PC-9 (cell line): ENCODE measurements at places on chromosomes 5 and 9. TPM values are rescaled to one million over a fixed set of nuclear protein-coding genes. Genes with fewer than 3 reads are reported as not detected.

NEUROG1 gene
- total RNA-seq: not detected in 2 replicates

HEMGN gene
- total RNA-seq: not detected in 2 replicates

COQ4 gene
- total RNA-seq: 81.8 and 89.5 TPM in 2 replicates

GRCh38 chr9:31119890-31120454 lies 1264.5 kb upstream of the ACO1 start:
- no peaks in the 10 kb centered on the region for H3K4me1 ChIP-seq
- H3K27me3 ChIP-seq: no peaks in the 10 kb centered on the region
- H3K27ac ChIP-seq: no peak overlapping the region
- peak; percentile 4 for DNase-seq

DNA sequence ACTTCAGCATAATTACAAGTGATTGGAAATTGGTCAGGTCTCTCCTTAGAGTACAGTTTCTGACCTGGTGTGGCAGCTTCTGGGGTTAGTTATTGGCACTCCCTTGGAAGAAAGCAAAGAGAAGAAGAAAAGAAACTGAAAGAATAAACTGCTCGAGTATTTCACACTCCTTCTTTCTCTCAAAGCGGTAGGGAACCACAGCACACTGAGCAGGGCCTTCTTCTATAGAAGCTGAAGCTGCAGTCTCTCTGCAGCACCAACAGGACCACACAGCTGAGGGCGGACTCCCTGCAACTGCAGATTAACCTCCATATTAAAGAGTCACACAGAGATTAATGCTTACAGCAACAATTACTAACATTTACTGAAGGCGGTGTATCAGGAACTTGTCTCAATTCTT lies 152.0 kb downstream of the TRPM6 start:
- no peaks in the 10 kb centered on the region for H3K4me1 ChIP-seq
- no peak overlapping the region for H3K27ac ChIP-seq
- H3K4me3 ChIP-seq: no peak overlapping the region
- no peak for DNase-seq

DNA sequence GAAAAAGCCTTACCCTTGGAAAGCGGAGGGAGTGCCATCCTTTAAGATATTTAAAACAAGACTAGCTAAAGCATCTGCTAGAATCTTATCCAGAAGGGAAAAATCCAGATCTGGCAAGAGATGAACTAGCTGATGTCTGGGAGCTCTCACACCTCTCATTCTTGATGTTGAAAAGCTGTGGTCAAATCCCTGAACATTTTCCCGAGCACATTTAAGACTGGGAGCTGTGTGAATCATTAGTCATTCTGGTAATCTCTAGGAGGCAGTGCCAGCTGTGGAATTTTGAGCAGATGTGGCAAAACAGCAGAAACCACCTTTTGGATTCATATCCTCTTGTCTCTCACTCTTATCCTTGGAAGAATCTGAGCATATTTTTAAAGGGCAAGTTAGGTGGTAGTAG lies 218.0 kb downstream of the MAN2A1 start:
- no peaks in the 10 kb centered on the region for H3K4me1 ChIP-seq
- no peak overlapping the region for H3K27ac ChIP-seq
- DNase-seq: no peak
- H3K27me3 ChIP-seq: no peaks in the 10 kb centered on the region
- H3K36me3 ChIP-seq: no peaks in the 10 kb centered on the region
- H3K4me3 ChIP-seq: no peak overlapping the region
